ENCODE measurements at places on chromosomes 6 and 20.

GRCh38 chr20:37598100-37598543, 70.4 kb upstream of the BLCAP start:
- DNase-seq = no peak

DNA sequence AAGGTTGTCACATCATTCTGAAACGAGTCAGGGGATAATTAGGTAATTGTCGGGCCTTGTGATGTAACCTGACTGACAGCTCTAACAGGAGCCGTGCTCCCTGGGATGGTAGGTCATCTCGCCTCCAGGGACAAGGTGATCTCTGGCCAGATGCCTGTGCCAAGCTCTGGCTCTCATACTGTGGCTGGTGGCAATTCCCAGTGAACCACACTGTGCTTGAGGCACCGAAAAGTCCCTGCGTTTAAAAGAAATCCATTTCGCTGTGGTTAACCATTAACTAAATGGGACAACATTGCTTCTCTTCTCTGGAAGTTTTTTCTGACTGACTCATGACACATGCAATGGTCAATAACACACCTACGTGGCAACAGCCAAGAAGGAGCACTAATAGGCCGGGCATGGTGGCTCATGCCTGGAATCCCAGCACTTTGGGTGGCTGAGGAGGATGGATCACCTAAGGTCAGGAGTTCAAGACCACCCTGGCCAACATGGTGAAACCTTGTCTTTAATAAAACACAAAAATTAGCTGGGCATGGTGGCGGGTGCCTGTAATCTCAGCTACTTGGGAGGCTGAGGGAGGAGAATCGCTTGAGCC, 669.2 kb downstream of the PRKN start:
- no peak for DNase-seq

- DNase-seq = no peak
Measured at GRCh38 chr20:33687370-33687915, 1.3 kb upstream of the E2F1 start.

GRCh38 chr6:168015482-168016175, 18.2 kb downstream of the KIF25 start:
- DNase-seq = no peak

DNA sequence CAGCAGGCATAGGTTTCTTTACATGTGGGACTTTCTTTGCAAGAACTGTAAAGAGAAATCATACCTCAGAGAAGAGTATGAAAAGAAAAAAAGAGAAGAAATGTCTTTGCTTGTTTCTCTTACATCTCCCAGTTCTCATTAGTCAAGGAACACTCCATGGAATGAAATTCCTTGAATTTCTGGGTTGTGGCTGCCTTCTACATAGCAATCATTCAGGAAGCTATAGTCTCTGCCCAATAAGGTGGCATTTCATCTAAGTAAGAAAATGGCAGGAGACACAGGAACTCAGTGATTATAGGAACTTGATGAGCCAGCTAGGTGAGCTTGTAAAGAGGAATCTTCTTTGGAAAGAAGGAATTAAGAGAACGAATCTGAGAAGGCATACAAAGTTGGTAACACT, 197.0 kb upstream of the FKBP1C start:
- DNase-seq = no peak

- DNase-seq = no peak
Measured at GRCh38 chr6:157469378-157469777, 88.4 kb downstream of the ZDHHC14 start.

- no peak for DNase-seq
Measured at GRCh38 chr6:150590446-150590845, 9.2 kb upstream of the PLEKHG1 start.

DNA sequence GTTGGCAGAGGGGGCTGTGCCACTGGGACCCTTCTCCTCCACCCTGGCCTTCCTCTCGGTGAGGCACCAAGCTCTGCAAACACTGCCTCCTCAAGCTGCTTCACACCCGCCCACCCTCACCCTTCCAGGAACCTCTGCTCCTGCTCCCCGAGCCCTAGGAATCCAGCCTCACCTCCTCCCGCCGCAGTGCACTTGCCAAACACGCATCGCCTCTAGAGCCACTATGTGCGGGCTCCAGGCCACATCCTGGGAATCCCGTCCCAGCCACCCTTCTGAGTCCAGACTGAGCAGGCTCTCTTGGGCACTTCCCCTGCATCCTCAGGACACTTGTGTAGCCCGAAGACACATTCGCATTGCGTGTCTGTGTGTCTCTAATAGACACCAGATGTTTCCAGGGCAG, 18.5 kb downstream of the PSMG4 start:
- no peak for DNase-seq

- no peak for DNase-seq
Measured at GRCh38 chr6:5191222-5191621, 69.5 kb downstream of the LYRM4 start.

DNA sequence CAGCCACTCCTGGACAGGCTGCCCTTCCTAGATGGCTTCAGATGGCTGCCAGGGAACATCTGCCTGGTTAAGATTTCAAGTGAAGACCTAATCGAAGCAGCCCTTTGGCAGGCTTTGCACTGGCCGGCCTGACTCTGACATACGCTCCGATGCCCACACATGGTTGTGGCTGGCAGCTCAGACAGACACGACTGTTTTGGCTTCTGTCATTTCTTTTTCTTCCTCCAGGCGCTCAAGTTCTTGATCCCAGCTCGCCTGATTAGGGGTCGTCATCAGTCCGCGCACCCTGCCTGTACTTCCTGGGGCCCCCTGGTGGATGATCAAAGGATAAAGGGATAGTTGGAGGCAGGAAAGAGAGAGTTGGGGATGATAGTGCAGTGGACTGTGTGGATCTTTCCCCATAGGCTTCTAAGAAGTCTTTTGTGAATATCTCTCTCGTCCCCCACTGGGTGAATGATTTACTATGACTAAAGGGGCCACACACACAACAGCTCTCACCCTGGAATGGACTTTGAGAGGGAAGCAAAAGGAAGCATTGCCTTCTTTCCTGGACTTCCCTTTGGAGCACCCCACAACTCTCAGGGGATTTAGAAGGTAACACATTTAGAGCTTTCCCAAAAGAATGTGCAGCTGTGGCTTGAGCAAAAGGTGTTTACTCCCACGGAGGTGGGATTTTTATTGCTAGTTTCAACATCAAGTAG, 21.4 kb upstream of the TRAM2 start:
- DNase-seq = peak; percentile 35

DNA sequence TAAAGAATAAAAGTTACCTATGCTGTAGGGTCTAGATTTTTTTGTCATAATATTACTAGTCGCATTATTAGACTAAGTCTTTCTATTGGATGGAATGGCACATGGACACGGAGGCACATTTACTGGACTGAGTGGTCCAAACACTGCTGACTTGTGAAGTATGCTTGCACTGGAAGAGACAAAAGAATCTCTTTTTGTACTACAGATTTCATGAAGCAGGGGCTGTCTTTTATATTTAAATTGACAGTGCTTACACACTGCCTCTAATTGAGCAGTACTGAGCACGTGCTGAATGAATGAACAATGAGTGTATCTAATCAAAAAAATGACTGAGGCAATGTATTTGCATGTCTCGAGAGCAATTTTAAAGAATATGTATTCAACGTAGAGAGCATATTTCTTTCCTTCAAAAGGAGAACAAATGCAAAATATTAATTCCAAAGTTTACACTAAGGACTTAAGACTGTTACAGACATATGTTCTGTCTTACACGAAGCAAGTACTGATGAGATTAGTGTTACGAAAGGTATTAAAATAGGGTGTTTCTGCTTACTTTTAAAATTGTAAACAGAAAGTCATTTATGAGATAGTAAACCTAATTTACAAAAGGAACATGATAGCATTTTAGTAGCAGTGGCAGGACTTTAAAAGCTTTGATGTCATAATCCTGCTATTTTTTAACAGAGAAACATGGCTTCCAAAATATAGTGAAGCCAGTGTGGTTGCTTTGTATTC, 8.3 kb downstream of the ELOVL2 start:
- DNase-seq = no peak

DNA sequence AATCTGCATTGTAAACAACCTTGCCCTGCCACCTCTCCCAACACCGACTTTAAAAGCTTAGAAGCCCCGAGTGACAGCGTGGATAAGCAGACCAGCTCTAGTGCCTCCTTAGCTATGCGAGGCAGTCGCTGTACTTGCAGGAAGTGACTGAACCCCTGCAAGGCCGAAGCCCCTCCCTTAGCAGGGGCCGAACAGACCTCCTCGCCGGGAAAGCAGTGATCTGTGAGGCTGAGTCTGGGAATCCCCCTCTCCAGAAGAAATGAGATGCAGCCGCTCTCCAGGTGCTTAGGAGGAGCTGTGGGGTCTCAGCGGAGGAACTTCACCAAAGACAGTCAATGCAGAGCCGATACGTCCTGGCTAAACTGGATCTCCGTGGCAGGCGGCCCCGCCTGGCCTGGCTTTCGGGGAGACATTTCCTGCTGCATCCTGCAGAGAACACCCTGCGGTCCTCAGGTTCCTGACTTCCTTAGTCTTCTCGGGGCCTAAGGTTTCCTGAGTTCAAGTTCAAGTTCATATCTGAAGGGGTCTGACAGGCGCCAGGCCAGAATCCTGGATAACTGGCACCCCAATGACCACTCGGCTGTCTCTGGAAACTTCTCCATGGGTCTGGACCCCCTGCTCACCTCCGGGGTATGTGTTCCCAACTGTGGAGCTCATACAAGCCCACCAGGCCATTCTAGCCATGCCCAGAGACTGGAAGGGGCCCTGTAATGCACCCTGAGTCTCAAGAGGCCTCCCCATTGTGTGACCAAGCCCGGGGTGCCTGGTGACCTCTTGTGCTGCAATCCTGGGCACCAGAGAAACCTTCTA, 20.4 kb upstream of the FRMD1 start:
- DNase-seq = no peak

- DNase-seq = no peak
Measured at GRCh38 chr20:15496501-15497039, 1076.7 kb downstream of the KIF16B start.

DNA sequence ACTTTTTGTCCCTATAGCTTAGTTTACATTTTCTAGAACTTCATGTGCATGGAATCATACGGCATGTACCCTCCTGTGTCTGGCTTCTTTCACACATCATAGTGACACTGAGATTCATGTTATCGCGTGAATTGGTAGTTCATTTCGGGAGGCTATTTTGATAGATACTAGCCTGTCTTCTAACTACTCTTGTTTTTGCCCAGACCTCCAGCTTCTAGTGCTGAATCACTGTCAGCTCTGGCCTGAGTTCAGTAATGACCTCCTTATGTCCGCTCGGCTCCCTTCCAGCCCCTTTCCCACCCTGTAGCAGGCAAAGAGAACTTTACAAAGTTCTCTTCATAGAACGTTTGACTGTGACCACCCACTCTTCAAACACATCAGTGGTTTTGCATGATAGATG, 14.1 kb downstream of the MYBL2 start:
- DNase-seq = no peak

- no peak for DNase-seq
Measured at GRCh38 chr6:111950661-111951496, 77.6 kb upstream of the FYN start.

GRCh38 chr6:154861825-154862224, 128.6 kb downstream of the SCAF8 start:
- DNase-seq = no peak

Data from activated naive CD4-positive, alpha-beta T cell treated with anti-CD3 and anti-CD28 coated beads for 36 hours (primary cell).